Neural progenitor cell (in vitro differentiated cells): ENCODE measurements at places on chromosomes 11 and 22.
A peak's percentile ranks its signal among the peaks of the same experiment; 100 is the strongest.

DNA sequence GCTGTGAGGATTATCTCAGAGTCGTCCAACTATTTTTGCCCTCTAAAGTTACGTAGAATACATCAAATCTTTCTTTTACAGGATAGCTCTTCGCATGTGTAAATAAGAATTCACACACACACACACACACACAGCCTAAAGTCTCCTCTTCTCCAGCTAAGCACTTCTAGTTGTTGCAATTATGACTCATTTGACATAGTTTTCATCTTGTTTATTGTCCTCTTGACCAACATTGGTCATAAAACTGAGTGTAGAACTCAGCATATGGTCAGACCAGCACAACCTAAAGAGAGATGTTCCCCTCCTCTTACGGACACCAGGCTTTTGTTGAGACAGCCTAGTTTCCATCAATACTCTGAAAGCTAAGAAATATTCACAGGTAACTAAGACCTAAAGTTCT lies 234.2 kb downstream of the BLID start:
- no peak for DNase-seq

DNA sequence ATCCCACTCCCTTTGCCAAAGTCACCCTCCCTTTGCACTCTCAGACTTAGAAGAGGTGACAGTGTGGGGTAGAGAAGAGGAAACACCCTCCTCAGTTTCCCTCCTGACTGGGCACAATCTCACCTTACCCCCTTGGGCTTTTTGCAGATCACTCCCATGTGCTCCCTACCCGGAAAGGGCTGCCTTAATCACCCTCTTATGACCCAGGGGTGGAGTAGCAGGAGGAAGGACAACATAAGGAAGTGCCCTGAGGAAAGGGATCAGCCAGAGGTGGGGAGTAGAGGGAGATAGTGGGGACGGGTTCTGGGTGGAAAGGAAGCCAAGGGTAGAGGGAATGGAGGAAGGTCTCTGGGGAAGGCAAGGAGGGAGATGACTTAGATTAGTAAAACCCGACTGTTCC lies 52.0 kb downstream of the NRXN2 start:
- DNase-seq = no peak

DNA sequence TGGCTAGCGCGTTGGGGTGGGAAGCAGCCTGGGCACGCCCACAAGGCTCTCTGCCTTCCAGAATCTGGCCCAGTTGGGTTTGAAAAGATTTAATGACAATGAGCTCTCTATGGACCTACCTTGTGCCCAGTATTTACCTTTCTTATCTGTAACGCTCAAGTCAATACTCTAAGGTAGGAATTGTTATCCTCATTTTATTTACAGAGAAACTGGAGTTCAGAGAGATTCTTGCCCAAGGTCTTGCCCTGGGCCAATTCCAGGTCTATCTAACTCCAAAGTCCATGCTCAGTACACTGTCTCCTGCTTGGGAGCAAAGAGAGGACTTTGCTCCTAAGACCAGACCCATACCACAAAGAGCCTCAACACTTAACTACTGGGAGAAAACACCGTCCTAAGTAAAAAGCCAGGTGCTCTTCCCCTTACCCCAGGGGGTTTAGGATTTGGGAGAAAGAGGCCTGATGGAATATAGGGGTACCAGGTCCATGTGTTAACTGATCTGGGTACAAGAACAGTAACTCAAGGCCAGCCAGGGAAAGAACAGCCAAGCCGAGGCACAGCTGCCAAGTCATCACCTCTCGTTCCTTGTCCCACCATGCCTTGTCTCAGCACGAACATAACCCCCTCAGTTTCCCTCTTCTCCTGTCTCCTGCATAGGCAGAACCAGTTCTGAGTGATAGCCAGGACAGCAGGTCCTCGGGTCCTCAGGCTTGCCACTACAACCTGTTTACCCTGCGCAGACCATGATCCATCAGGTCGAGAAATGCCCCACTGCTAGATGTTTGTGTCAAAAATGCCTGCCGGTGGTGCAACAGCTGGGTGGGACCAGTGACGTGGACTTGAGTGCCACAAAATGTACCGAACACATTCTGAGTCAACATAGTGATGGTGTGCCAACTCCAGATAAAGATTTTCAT lies 14.6 kb downstream of the APOA4 start:
- no peak for DNase-seq

- DNase-seq = peak; percentile 79
Observed at GRCh38 chr11:65891219-65892136, 1.0 kb downstream of the CCDC85B start.

DNA sequence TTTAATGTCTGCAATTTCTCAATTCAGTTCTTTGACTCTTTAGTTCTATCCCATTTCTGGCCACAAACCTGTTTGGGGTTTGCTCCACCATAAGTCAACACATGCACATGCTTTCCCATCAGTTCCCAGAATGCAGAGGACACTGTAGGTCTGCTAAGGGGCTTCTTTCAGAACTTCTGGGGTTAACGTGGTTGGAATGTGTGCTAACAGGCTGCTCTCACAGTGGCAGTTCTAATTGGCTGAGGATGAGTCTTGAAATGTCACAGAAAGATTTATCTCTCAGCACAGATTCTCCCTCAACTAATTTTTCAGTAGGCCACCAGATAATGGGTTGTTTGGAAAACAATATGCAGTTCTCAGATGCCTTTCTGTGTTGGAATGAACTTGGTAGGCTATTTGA lies 703.4 kb downstream of the NTM start:
- DNase-seq = no peak

DNA sequence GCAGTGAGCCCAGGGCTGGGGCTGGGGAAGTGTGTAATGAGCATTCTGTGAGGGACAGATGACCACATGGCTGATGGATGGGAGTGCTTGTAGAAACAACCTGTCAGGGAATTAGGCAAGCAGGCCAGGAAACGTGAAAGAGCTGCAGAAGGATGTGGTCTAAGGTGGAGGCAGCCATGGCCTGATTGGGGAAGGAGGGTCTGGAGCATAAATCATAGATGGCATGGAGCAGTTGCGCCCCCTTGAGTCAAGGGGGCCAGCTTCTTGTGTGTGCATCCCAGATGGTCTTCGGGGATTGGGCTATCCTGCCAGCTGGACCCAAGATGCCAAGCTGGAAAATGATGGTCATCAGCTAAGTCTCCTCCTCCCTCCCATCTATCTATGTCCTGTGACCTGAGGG lies 119.4 kb upstream of the CLPB start:
- peak; percentile 36 for DNase-seq

DNA sequence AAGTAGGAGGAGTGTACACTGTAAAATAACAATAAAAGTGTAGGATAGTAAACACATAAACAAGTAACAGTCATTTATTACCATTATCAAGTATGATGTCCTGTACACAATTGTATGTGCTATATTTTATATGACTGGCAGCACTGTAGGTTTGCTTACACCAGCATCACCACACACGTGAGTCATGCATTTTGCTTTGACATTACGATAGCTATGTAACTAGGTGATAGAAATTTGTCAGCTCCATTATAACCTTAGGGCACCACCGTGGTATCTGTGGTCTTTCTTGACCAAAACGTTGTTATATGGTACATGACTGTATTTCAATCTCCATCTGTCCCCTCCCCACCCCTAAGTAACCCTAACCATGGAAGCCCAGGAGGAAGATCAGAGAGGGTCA lies 1.1 kb downstream of the DNAL4 start:
- DNase-seq = no peak

- no peak for DNase-seq
Observed at GRCh38 chr11:57588046-57588710, 9.3 kb upstream of the SERPING1 start.

- no peak for DNase-seq
Observed at GRCh38 chr22:26544489-26544888, 32.2 kb upstream of the TFIP11 start.

DNA sequence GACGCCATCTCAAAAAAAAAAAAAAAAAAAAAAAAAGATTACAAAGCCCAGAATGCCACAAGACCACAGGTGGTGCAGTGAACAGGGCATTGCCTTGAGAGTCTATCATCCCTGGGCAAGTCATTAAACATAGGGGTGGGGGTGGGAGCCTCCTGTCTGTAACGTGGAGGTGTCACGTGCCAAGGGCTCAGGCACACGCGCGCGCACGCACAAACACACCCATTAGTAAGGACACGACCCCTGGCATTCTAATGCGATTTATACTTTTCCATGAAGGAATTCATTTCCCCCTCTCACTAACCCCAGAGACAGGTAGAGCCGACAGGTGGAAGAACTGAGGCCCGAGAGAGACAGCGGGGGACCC lies 5.8 kb upstream of the GCAT start:
- DNase-seq = no peak

- DNase-seq = no peak
Observed at GRCh38 chr22:24444729-24445466, 17.5 kb downstream of the ADORA2A start.

DNA sequence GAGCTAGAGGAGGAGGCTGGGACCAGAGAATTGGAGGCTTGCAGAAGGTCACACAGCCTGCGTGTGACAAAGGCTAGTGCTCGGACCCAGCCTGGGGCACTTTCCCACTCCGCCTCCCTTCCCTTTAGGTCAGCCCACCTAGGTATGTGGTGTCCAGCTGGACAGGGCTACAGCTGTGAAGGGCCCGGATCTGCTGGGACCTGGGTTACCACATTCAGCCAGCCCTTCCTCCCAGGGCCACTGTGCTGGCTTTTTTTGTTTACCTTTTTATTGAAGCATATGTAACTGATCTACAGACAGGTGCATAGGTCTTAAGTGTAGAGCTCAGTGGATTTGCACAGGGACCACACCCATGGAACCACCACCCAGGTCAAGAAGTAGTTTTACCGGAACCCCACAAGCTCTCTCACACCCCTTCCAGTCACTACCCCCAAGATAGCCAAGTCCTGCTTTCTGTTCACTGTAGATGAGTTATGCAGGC lies 8.7 kb downstream of the CAPN5 start:
- DNase-seq = no peak

- no peak for DNase-seq
Observed at GRCh38 chr22:45477366-45478107, 25.1 kb upstream of the FBLN1 start.

DNA sequence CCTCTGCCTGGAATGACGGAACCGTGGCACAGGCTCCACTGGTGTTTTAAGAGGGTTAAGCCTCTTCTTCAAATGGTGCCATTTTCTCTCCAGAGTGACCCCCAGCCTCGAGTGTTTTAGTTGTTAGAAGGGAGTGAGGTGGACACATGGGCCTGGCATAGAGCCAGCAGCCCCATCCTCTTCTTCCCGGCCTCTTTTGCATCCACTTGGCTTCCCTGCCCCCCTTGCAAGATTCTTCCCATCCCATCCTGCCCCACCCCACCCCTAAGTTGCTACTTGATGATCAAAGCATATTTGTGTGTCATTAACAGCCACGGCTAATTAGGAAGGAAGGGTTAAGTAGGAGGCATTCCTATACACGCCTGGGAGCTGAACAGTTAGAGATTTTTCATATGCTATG lies 72.3 kb upstream of the CRYBB3 start:
- DNase-seq = peak; percentile 19

GRCh38 chr22:38193580-38193979 lies 8.2 kb upstream of the MAFF start:
- DNase-seq = no peak

GRCh38 chr22:49657275-49657973 lies 170.2 kb downstream of the BRD1 start:
- no peak for DNase-seq

- DNase-seq = no peak
Observed at GRCh38 chr11:15836795-15837194, 519.6 kb downstream of the SOX6 start.

DNA sequence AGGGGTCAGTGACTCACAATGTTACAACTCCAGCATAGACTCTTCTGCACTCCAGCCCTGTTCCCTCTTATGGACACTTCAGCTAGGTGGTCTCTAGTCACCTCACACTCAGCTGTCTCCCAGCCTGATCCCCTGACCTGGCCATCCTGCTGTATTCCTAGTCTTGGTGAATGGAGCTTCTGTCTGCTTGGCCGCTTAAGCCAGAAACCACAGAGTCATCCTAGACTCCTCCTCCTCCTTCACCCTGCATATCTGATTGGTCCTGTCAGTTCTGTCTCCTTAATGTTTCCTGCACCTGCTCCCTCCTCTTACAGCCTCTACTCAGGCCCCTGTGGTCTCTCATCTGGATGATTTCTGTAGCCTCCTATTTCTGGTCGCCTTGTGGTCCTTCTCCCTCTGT lies 144.9 kb downstream of the HIPK3 start:
- no peak for DNase-seq

GRCh38 chr22:22840780-22841179 lies 46.8 kb upstream of the IGLL5 start:
- no peak for DNase-seq

DNA sequence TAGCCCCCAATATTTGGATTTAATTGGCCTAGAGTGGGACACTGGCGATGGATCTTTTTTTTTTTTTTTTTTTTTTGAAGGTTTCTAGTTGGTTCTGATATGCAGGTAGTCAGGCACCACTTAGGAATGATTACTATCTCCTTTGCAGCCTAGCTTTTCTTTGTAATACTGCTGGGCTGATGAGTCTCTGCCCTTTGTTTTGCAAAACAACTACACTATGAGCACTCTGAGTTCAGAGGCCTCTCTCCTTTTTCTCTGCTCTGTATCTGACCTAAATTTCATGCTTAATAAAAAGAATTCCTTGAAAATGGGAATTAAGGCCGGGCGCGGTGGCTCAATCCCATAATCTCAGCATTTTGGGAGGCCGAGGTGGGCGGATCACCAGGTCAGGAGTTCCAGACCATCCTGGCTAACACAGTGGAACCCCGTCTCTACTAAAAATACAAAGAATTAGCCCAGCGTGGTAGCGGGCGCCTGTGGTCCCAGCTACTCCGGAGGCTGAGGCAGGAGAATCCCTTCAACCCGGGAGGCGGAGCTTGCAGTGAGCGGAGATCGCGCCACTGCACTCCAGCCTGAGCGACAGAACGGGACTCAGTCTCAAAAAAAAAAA lies 1312.3 kb downstream of the FAM181B start:
- DNase-seq = peak; percentile 55

GRCh38 chr11:43419460-43419859 lies 60.7 kb downstream of the TTC17 start:
- peak; percentile 21 for DNase-seq

- no peak for DNase-seq
Observed at GRCh38 chr11:35144136-35144741, 5.3 kb downstream of the CD44 start.

DNA sequence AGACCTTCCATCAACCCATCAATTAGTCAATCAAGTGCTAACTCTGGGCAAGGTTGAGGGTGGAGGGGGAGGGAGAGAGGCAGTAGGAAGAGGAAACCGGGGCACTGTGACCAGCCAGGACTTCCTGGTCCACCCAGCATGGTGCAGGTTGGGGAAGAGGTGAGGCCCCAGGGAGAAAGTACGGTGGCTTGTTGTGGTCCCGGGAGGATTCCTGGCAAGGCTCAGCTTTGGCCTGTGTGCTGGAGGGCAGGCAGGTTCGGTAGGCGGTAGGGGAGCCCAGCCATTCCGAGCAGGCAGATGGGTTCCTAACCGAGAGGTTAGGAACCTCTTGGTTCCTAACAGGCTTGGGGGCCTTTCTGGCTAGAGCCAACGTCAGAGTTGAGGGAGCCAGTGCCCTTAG lies 10.8 kb downstream of the ST14 start:
- DNase-seq = no peak

- peak; percentile 95 for DNase-seq
Observed at GRCh38 chr11:121451986-121452608, at the start of gene SORL1. SORL1 (plus strand) TSS chr11:121452314; CDS start chr11:121452332, 18 bp downstream.
